Right lobe of liver (tissue), 6 donors: ENCODE measurements at places on chromosomes 1 and 21.

GRCh38 chr1:119779869-119780356 is 11.2 kb upstream of the HMGCS2 start:
- peak; percentile 92 for DNase-seq

GRCh38 chr1:25460020-25460419 is 29.3 kb downstream of the MACO1 start:
- peak; percentile 67 for DNase-seq

DNA sequence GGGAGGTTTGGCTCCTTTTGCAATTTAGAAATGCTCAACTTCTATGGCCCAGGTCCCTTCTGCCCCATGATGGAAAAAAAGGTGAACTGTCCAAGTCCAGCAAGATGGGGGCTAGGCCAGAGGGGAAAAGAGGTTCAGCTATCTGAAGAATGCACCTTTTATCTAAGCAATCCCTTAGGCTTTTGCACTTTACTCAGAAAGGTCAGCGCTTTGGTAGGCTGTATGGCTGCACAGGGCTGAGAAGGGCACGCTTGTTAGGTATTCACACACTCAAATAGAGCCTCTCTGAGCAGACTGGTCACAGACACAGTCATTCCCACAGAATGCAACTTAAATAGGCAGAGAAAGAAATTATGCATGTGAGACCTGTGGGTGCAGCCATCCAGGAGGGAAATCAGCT is 31.0 kb downstream of the KANK4 start:
- DNase-seq: no peak

DNA sequence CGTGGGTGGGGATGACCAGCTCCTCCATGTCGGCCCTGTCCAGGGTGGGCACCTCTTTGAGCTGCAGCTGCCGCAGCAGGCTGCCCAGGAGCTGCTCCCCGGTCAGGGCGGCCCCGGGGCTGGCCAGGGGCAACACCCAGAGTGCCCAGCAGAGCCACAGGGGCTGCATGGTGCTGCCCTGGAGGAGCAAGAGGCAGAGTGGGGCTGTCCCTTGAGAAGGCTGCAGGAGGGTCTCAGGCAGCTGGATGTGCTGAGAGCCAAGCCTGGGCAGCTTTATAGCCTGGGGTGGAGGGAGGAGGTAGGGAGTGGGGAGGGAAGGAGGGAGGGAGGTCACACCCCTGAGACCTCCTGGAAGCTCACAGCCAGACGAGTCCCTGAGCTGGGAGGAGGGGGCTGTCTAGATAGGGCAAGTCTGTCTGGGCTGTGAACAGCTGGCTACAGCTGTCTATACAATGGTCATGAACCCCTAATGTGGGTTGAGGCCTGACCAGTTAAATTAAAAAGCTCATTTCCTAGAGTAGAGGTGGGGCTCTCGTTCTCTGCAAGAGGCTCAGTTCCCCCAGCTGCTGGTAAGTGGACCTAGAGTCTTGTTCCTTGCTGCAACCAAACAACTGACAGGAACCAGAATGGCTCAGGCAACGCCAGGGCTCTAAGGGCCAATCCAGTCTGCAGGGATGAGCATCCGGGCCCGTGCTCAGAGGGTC is at the start of gene LEFTY1:
Gene LEFTY1, minus strand, starts transcription at position 249 of the 704 bp plus-strand sequence. Its CDS starts 80 bp downstream, at position 169.
- no peak for DNase-seq

- no peak for DNase-seq
These were observed 57.8 kb downstream of the WNT9A start for GRCh38 chr1:227889863-227890405.

GRCh38 chr1:234214129-234214910 is 158.9 kb upstream of the COA6 start:
- DNase-seq: peak; percentile 64

DNA sequence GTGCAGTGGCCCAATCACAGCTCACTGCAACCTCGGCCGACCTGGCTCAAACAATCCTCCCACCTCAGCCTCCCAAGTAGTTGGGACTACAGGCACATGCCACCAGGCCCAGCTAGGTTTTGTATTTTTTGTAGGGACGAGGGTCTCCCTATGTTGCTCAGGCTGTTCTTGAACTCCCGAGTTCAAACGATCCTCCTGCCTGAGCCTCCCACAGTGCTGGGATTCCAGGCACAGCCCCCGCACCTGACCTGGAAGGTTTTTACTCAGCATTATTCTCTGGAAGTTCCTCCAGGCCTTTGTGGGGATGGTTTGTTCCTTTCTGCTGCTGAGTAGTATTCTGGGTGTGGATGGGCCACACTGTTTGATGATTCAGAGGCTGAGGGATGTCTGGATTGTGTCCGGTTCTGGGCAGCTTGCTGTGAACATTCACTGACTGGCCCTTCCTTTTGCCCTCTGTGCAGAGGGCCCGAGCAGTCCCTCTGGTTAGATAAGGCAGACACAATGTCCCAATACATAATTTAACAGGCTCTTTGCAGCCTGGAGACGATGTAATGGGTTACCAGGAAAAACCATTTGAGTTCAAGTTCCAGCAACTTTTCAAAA is 6.0 kb upstream of the TRAPPC10 start:
- DNase-seq: no peak

DNA sequence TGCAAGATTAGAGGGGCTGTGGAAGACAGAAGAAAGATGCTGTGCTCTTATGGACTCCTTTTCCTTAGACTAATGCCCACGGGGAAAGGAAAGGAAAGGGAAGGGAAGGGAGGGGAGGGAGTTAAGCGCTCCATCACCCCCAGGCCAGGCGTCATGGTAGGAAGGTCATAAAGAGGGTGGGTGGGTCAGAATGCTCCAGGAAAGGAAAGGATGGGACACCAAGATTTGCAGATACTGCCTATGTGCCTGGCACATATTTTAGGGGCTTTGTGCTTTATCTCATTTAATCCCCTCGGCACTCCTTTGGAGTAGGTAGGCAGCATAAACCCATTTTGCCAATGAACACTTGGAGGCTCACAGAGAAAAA is 41.4 kb downstream of the MAB21L3 start:
- DNase-seq: no peak

DNA sequence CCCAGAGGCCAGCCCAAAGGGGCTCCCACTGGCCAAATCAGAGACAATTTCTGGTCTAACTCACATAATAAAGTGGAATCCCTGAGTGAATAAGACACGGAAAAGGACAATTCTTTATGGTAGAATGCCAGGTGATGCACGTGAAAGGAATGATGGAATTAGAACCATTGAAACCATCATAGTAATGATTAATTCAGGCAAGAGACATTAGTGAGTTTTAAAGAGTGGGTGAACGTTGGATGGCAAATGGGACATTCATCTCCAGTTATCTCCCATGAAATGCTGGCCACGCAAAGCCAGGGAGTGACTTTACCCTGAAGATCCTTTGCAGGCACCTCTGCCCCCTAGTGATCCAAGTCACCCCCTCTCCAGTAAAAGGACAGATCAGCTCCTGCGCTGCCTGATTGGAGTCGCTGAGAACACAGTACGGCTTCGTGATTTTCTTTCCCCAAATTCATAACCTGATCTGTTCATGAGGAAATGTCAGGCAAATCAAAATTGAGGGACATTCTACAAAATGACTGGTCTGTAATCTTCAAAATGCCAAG is 87.5 kb downstream of the AJAP1 start:
- DNase-seq: no peak

DNA sequence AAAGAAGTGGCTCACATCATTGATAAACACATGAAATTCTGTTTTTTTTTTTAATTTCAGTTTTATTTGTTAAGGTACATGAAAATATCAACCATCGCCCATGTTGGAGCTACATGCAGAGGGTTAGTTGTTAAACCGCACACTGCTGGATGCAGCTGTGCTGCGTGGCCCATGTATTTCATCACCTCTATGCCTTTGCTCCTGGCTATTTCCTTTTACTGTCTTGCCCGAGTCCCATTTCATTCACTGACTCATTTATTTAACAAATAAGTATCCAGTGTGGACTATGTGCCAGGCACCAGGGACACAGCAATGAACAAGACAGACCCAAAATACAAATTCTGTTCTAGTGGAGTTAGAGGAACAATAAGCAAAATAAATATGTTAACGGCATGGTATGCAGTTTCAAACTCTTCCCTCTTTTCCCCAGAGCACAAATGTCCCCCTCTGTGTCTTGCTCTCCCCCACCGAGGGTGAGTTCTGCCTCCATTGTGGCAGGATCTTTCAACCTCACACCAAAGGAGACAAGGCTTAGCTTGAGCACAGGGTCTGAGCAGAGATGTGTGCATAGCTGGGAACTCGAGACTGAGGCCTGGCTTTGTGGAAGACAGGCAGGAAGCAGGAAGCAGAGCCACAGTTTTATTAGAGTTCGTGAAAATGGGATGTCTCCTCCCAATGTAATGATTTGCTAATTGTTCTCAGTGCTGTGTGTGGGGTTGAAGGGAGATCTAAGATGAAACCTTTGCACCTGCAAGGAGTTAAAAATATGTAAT is 44.6 kb downstream of the MAN1C1 start:
- peak; percentile 23 for DNase-seq

GRCh38 chr1:171910786-171911185 is 69.5 kb downstream of the DNM3 start:
- DNase-seq: no peak

GRCh38 chr1:35808450-35809113 is 766 bp downstream of the AGO4 start:
- DNase-seq: peak; percentile 55

GRCh38 chr1:76419603-76420002 is 345.1 kb downstream of the ST6GALNAC3 start:
- DNase-seq: no peak

GRCh38 chr21:16084776-16085364 is 355.1 kb downstream of the USP25 start:
- DNase-seq: no peak

DNA sequence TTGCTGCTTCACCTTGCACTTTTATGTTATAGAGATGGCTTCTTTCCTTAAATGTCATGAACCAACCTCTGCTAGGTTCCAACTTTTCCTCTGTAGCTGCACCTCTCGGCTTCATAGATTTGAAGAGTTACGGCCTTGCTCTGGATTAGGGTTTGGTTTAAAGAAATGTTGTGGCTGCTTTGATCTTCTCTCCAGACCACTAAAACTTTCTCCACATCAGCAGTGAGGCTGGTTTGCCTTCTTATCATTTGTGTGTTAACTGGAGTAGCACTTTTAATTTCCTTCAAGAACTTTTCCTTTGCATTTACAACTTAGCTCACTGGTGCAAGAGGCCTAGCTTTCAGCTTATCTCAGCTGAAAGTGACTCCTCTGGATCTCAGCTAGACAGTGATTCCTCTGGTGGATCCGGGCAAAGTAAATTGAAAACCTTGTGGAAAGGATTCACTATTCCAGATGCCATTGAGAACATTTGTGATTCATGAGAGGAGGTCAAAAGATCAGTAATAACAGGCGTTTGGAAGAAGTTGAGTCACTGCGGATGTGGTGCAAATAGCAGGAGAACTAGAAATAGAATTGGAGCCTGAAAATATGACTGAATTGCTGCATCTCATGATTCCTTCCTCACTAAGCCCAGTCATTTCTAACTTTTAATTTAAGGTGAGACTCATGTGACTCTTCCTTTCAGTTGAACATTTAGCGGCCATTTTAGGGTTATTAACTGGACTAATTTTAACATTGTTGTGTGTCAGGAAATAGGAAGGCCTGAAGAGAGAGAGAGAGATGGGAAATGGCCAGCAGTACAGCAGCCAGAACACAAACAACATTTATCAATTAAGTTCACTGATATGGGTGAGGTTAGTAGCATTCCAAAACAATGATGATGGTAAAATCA is 16.2 kb upstream of the RGS1 start:
- no peak for DNase-seq

GRCh38 chr1:110620686-110621085 is 14.5 kb upstream of the KCNA2 start:
- DNase-seq: no peak

DNA sequence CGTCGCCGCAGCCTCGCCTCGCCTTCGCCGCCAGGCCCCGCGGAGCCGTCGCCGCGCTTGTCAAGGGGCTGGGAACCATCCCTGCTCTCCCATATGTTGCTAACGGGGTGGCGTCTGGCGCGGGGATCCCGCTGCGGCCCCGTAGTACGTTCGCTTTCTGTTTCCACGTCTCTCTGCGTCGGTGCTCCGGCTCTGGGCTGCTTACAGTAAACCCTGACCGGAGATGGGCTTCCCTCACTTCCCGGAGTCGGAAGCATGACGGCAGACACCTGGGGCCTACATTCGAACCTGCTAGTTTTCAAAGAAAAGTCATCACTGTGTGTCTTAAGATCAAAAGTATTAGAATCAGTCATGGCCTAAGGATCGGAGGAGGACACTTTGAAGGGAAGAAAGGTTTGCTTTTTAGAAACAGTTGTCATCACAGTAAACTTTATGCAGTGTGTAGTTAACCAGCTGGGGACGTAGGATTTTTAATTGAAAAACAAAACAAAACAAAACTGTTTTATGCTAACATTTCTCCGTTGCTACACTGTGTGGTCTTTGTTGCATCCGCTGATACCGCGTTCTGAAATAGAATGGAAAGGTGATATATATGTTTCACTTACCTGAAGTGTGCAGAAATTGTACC is 69.0 kb downstream of the SLC35A3 start:
- DNase-seq: peak; percentile 72

DNA sequence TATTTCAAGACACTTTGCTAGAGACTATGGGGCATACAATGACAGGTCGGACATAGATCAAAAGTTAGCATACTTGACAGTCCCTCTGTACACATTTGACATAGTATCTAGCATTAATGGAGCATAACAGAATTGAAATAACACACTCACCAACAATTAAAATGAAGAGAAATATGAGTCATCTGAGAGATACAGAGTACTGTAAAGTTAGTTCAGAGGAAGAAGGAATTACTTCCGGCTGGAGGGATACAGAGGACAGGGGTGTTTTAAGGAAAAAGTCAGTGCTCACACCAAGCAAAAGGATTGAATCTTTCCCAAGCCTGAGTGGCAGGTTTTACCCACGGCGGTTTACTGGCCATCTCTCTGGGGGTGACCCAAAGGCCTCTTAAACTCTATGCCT is 2.4 kb downstream of the ZMYND12 start:
- no peak for DNase-seq

- DNase-seq: no peak
These were observed 37.2 kb downstream of the CAMSAP2 start for GRCh38 chr1:200775850-200776249.

- DNase-seq: no peak
These were observed 23.4 kb downstream of the VAV3 start for GRCh38 chr1:107941531-107941930.

GRCh38 chr1:178358456-178358855 is 138.3 kb downstream of the CLEC20A start:
- DNase-seq: no peak

GRCh38 chr1:43872280-43872679 is 61.3 kb upstream of the ARTN start:
- DNase-seq: no peak

- DNase-seq: no peak
These were observed 21.6 kb downstream of the MAPKAPK2 start for GRCh38 chr1:206706298-206706791.

GRCh38 chr1:54069791-54070170 is 16.4 kb downstream of the TCEANC2 start:
- DNase-seq: no peak

GRCh38 chr21:42455754-42456440 is 40.1 kb downstream of the RSPH1 start:
- DNase-seq: no peak
